ENCODE measurements at places on chromosomes 12 and 14. TPM values are rescaled to one million over a fixed set of nuclear protein-coding genes. Genes with fewer than 3 reads are reported as not detected.
A peak's percentile ranks its signal among the peaks of the same experiment; 100 is the strongest.

Gene NDRG2
- total RNA-seq, result 304 TPM

Gene MUCL1
- total RNA-seq, result not detected

DNA sequence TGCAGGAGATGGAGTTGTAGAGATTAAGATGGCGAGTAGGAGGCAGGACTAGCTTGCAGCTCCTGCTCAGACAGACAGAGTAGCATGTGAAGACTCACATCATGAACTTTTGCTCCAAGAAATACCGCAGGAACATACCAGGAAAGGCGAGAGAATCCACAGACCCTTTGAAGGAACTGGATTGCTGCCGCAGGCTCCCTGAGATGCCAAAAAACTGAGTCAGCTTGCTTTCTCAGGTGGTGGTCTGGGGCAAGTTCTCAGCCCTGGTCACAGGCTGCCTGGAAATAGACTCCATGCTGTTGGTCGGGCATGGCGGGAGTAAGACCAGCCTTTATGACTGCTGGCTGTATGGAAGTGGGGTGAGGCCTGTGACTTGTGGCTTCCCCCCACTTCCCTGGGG, 163.6 kb upstream of the NAV3 start:
- H3K27me3 ChIP-seq, result no peaks in the 10 kb centered on the region
- no peaks in the 10 kb centered on the region for H3K4me1 ChIP-seq
- H3K36me3 ChIP-seq, result no peaks in the 10 kb centered on the region
- H3K4me3 ChIP-seq, result no peak overlapping the region
- DNase-seq, result no peak
- H3K27ac ChIP-seq, result no peak overlapping the region

GRCh38 chr14:50718949-50719348, 50.8 kb upstream of the SAV1 start:
- H3K4me1 ChIP-seq, result no peaks in the 10 kb centered on the region
- H3K36me3 ChIP-seq, result no peaks in the 10 kb centered on the region
- no peak overlapping the region for H3K4me3 ChIP-seq
- no peaks in the 10 kb centered on the region for H3K27me3 ChIP-seq

DNA sequence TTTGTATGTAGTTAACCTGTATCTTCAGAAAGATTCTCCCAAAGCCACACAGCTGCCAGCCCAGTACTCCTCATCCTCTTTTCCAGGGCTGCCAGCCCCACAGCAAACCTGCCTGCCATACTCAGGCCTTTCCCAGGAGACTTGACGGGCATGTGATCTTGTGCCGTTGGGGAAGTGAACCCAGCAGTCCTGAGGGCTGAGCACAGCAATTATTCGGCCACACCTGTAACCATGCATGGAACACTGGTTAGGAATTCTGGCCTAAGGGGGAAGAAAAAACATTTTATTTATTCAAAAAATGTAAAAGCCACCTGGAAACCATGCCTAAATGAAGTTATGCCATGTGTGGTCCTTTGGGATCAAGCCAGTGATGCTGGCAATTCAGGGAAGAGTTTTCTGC, 145.3 kb downstream of the GRIN2B start:
- H3K27me3 ChIP-seq, result no peaks in the 10 kb centered on the region
- no peak for DNase-seq
- H3K4me1 ChIP-seq, result no peaks in the 10 kb centered on the region
- H3K36me3 ChIP-seq, result no peaks in the 10 kb centered on the region
- H3K27ac ChIP-seq, result no peak overlapping the region

Gene VEZT
- 37.4 TPM for total RNA-seq

DNA sequence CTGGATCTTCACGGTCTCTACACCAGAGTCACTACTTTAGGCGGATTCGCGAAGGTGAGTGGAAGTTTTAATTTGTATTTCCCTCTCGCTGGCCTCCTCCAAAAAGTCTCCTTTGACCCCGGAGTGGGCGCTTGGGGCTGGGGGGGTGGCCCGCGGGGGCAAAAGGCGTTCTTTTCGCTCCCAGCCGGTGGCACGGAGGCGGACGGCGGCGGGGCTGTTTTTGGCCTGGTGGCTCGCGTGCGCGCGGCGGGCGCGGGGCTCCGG, 510 bp downstream of the ARID2 start:
- peak overlapping the region; percentile 100 for H3K27ac ChIP-seq
- no peaks in the 10 kb centered on the region for H3K36me3 ChIP-seq
- H3K27me3 ChIP-seq, result no peaks in the 10 kb centered on the region
- H3K4me3 ChIP-seq, result peak overlapping the region; percentile 87
- H3K4me1 ChIP-seq, result no peaks in the 10 kb centered on the region

DNA sequence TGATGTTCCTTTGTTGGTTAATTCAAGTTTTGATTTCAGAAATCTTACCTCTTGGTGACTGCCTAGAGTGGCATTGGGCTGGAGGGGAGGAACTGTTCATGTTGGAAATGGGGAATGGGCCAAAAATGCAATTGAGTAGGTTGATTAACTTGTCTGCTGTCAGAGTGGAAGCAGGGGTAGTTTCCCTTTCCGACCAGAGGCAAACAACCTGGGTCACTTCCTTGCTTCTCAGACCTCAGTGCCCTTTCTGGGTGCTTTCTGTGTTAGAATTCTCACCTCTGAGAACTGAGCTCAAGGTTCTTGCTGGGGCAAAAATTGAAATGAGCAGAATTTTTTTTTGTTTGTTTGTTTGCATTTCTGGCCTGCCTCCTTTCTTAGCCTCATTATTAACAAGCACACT, 2.3 kb upstream of the M6PR start:
- H3K36me3 ChIP-seq, result no peaks in the 10 kb centered on the region
- no peak overlapping the region for H3K27ac ChIP-seq
- no peaks in the 10 kb centered on the region for H3K27me3 ChIP-seq

Gene BATF
- total RNA-seq, result 11.8 TPM

- H3K4me1 ChIP-seq, result no peaks in the 10 kb centered on the region
- H3K27ac ChIP-seq, result no peak overlapping the region
- H3K36me3 ChIP-seq, result no peaks in the 10 kb centered on the region
- DNase-seq, result no peak
- H3K27me3 ChIP-seq, result no peaks in the 10 kb centered on the region
These were observed 68.5 kb downstream of the NT5DC3 start for GRCh38 chr12:103772367-103773108.

DNA sequence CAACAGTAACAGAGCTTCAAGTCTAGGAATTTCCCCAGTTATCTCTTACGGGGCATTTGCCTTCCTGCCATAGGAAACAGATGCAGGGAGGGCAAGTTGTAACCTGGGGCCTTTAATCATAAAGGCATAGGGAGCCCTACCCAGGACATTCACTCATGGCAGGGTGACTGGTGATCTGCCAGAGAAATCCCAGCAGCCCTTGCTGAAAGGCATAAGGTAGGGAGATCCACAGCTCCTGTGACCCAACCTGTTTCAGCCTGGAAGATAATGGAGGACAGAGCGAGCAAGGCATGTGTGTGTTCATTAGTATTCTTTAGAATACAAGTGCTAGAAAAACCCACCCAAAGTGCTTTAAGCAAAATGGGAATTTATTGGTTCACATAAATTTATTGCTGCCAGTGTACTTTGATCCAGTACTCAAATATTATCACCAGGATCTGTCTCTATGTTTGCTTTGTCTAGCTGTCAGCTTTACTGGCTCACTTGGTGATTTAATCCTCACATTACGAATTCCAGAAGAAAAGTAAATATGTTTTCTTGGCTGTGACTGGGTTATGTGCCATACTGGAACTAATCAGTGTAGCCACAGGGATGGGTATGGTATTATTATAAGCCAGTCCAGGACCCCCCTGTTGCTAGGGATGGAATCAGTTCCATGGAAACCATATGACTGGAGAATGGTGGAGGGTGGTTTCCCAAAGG, 21.1 kb upstream of the AKAP6 start:
- peak; percentile 74 for DNase-seq
- H3K27me3 ChIP-seq, result no peaks in the 10 kb centered on the region
- H3K36me3 ChIP-seq, result no peaks in the 10 kb centered on the region
- no peak overlapping the region for H3K4me3 ChIP-seq

DNA sequence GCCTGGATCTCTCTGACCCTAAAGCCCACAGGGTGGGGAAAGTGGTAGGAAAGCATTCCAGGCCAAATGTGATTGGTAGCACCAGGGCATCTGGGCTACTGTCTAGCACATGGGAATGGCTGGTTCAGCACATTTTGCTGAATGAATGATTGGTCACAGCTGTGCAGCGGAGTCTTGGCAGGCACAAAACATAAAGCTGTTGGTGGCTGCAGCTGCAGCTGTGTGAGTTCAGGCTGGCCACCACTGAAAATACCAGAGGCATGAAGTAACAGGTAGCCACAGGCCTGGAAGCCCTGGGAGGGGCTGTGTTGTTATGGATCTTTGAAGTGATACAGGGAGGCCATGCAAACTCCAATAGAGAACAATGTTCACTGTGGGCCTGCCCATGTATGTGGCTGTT, 72.7 kb downstream of the MYRFL start:
- no peak overlapping the region for H3K4me3 ChIP-seq
- no peaks in the 10 kb centered on the region for H3K36me3 ChIP-seq
- no peaks in the 10 kb centered on the region for H3K27me3 ChIP-seq
- no peak for DNase-seq
- H3K27ac ChIP-seq, result no peak overlapping the region

- H3K4me1 ChIP-seq, result no peaks in the 10 kb centered on the region
- H3K27me3 ChIP-seq, result no peaks in the 10 kb centered on the region
- DNase-seq, result no peak
- no peak overlapping the region for H3K4me3 ChIP-seq
- H3K27ac ChIP-seq, result no peak overlapping the region
These were observed 429.4 kb upstream of the LMO3 start for GRCh38 chr12:17035372-17035771.

Gene CCDC198
- total RNA-seq, result not detected

Gene B3GNT4
- 5.1 TPM for total RNA-seq

Gene MAP3K9
- 9.5 TPM for total RNA-seq

- no peaks in the 10 kb centered on the region for H3K4me1 ChIP-seq
- no peaks in the 10 kb centered on the region for H3K27me3 ChIP-seq
These were observed 58.2 kb downstream of the SLC16A7 start for GRCh38 chr12:59654061-59654460.

All from prostate gland (tissue), 2 donors.